ENCODE measurements at places on chromosomes 7 and 10.

GRCh38 chr7:30596721-30597120 lies 2.0 kb downstream of the GARS1 start:
- DNase-seq: no peak

DNA sequence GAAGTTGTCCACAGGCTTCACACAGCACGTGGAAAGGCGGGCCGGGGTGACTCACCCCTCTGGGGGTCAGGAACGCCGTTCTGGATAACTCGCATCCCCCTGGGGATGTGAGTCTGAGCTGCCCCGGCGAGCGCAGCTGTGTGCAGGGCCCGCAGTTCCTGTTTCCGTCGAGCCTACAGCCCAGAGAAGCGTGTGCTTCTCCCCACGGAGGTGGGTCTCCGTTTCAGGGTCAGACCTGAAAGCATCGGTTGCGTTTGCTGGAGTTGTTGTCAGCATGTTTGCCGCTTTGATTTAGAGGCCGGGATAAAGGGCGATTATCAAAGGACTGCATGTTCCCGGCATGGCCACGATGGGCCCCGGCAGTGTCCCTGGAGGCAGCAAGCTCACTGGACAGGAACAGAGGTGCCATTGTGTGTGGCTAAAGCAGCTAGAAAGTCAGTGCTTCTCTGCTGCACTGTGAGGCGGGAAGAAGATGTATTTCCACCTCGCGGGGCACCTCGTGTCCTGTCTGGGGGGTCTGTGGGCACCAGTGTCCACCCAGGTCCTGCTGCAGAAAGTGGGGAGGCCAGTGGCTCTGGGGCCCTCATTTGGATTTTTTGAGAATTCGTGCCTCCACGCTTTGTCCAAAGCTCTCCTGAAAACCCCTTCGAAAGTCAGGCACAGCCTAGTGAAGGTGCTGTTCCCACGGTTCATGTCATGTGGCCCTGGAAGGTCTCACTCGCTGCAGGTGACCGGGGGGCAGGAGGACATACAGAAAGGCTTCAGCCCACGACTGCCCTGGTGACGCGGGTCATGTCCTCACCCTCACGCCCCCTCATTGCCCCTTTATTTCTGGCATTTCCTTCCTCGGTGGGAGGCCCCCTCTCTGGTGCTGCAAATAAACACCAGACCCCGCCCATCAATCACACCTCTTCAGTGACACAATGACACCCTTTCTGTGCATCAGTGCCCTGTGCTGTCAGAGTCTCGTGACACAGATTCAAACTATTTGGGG lies 27.4 kb upstream of the GDI2 start:
- DNase-seq: peak; percentile 71

GRCh38 chr10:12513775-12514673 lies 164.7 kb downstream of the CAMK1D start:
- no peak for DNase-seq

GRCh38 chr7:2843711-2844152 lies 376 bp downstream of the GNA12 start:
- no peak for DNase-seq

GRCh38 chr10:74008212-74008731 lies 10.4 kb downstream of the VCL start:
- DNase-seq: peak; percentile 49

Measured in GM20000 (cell line).